Cerebellum (tissue), 4 donors: ENCODE measurements at places on chromosomes 4 and X.

DNA sequence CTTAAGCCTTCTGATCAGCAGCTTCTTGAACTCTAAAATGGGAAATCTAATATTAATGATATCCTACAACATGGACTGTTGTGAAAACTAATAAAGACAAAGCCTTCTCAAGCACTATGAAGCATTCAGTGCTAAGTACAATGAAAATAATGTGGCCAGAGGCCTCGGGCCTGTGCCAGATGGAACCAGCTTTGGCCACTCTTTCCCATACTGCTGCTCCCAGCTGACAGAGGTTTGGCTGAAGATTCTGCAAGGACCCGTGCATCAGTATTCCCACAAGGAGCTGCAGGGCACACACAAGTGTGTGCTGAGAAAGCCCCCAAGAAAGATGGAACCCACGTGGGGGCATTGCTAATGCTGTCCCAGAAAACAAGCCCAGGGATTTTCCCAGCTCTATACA is 60.5 kb upstream of the RPL34 start:
- DNase-seq, result no peak

GRCh38 chr4:126647756-126648397 is 984.9 kb upstream of the INTU start:
- no peak for DNase-seq

DNA sequence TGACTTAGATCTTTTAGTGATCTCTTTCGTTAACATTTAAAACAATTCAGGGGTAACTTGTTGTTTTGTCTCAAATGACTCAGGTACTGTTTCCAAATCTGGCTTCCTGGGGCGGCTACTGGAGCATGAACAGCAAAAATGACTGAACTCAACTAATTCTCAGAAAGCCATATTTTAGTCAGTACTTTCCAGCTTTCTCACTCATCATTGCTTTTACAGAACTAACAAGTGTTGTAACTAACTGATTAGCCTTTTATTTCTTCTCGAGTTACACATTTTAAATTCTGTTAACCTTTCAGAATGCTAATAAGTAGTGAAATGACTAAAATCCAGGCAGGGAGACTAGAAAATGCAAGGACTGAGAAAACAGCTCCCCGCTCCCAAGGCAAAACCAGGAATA is 55.3 kb downstream of the JADE3 start:
- no peak for DNase-seq

GRCh38 chrX:97691901-97692455 is 808.3 kb downstream of the RPA4 start:
- no peak for DNase-seq
